Activated naive CD4-positive, alpha-beta T cell (primary cell): ENCODE measurements at places on chromosomes 5 and 9.

DNA sequence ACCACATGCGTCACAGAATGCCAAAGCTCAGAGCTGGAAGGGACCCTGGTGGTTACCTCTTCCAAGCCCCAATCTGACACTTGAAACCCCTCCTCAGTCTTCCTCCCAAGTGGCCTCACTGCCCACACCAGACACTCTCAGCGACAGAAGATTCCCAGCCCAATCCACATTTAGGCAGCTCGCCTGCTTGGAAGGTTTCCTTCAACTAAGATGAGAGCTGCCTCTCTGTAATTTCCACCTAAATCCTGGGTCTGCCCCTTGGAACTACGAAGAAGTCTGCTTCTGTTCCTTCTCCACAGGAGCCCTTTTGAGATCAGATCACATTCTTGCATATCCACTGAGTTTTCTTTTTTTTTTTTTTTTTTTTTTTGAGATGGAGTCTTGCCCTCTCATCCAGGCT is 83.7 kb downstream of the PAX5 start:
- no peak for DNase-seq

DNA sequence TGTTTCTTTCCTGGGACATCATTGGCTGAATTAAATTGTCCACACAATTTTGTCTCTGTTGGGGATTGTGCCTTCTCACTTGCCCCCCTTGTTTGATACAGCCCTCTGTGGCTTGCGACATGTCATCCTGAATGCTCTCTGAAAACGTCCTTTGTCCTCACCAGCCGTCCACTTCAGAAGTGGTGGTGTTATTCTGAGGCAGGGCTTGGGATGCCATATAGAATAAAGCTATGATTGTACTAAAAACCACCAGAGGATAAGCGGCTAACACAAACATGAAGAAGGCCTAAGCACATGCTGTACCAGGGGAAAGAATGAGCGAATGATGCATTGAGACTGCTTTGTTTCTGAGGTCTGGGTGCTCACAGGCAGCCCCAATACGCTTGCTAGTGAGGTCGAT is 3.5 kb upstream of the SNX30 start:
- no peak for DNase-seq

GRCh38 chr9:114290561-114290986 is 32.3 kb upstream of the ORM1 start:
- no peak for DNase-seq

DNA sequence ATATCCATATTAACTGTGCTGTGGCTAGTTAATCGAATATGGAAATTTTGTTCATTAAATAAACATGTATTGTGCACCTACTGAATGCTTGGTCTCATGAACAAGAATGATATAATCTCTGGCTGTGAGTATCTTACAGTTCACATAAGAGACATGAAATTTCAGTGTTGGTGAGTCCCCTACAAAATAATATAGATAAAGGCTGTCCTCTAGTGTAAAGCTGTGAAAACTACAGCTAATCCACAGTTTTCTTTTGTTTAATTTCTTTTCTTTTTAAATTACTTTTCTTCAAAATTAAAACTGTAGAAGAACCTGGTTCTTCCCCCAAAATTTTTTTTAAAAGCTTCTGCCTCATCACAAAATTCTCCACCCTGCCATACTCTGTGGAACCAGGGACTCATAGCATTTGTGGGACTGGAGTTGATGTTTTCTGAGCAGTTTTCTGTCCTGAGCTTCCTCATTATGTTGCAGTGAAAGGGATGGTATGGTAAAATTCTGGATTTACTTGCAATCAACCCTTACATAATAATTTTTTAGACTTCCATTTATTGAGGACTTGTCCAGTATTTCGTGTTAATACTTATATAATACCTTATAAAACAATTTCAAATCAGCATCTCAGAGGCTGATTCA is 135.0 kb downstream of the STK32A start:
- no peak for DNase-seq

DNA sequence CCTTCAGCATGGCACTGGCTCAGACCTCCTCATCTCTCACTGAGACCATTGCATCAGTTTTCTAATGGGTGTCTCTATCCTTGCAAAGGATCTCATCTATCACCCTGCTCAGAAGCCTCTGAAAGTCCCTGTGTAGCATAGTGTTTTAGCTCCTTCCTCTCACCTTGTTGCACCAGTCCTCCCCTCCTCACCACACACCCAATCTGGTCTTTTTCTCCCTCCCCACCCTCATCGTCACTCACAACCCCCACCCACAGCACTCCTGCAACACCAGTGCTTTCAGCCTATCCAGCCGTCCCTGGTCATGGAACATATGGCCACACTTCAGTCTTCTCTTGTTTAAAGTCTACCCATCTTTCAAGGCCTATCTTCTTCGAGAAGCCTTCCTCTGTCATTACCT is 74.5 kb downstream of the ANGPTL2 start:
- no peak for DNase-seq

DNA sequence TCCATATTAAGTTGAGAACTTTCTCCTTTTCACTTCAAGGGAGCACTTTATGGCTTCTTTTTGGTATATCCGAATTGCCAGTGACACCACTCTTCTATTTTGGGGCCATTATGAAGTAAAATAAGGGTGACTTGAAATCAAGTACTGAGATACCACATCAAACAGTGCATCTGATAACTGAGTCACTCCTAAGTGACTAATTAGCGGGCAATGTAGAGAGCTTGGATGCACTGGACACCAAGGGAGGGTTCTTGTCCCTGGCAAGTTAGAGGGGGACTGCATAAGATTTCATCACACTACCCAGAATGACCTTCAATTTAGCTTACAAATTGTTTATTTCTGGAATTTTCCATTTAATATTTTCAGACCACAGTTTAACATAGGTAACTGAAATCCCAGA is 813.9 kb upstream of the CDH10 start:
- no peak for DNase-seq

DNA sequence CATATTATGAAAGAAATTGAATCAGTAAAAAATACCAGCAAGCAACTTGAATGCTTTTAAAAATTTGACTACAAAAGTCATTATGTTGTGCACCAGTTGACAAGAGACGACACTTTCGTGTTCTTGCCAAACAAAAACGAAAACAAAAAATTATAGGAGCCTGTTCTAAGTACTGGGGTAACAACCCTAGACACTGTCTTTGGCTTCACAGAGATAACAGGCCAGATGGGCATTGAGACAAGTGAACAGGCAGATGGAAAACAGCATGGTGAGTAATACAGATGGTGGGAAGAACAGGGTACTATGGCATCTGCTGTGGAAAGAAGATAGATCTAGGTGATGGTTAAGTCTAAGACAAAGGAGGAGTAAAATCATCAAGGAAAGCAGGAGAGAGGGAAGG is 99.0 kb downstream of the CDH12 start:
- no peak for DNase-seq

- no peak for DNase-seq
Measured at GRCh38 chr5:132425009-132425937, 55.8 kb downstream of the SLC22A5 start.

DNA sequence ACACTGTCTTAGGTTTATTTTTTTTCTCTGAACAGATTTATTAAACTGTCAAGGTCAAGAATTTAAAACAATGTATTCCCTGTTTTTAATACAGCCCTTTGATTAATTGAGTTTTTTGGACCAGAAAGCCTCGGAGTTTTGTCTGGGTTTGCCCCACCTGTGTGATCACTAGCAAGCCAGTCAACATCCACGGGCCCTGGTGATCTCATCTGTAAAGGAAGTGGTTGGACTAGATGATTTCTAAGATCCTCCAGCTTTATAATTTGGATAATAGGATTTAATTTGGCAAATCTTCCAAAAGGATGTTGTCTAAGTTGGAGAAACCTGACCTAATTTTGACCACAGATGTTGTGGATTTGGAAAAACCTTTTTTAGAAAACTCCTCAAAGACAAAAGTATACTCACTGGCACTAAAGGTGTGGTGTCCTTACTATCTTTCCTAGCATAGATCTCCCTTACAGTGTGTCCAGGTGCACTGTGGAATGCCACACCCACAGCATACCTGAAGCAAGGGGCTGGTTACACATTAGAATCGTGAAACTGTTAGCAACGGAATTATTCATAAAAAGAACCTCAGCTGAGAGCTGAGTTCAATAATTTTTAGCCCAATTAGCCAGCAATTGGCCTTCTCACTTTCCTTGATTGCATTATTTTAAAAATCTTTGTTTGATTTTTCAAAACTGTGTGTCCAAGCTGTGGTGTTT is 195.6 kb upstream of the ELL2 start:
- DNase-seq, result no peak

DNA sequence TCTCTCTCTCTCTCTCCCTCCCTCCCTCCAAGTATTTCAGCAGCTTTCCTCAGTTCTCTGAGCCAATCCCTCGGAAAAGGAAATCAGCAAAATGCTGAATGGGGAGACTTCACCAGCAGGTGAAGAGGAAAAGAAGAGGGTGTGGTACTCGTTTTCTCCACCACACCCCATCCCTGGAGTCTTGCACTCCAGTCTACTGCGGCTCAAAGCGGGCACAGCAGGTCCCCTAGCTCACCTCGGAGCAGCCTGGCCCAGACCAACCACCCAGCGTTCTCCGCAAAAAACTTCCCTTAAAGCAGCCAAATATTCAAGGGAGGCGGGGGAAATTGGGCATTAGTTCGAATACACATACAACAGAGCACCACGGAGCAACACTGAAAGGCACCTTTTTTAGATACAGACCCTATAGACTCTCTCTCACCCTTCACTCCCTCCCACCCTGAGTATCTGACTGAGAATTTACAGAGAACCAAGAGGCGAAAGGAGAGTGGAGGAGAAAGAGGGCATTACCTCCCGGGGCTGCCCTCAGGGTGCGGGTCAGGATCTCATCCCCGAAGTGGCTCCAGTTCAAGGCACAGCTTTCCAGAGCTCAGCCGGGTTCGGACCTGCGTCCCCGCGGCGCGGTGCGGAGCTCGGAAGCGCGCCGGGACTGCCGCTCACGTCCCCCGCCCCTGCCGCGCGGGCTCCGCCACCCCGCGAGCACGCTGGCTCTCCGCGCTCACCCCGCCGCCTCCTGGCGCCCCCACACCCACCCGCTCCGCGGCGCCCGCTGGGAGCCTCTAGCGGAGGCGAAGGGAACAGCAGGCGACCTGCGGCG is 1638.5 kb upstream of the C9orf72 start:
- DNase-seq, result no peak

DNA sequence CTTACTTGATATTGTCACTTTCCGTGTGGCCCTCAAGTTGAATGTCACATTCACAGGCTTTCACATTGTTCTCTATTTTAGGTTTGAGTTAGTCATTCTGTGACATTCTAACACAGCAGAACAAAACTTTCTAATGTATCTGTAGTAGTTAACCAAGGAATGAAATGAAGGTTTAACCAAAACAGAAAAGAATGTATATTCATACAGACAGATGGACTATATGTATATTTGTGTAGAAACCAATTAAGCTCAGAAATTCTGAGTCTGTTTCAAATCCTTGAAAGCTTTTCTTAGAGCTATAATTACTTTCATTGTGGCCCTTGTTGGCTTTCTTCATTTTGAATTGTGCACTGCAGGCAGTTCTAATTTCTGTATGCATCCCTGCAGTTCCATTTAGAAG is 654.7 kb downstream of the LRRC70 start:
- no peak for DNase-seq

- DNase-seq, result no peak
Measured at GRCh38 chr5:181024245-181025064, 15.6 kb upstream of the BTNL9 start.
